ENCODE measurements at places on chromosomes 5 and 9.
A peak's percentile ranks its signal among the peaks of the same experiment; 100 is the strongest.

- peak; percentile 92 for DNase-seq
Observed at GRCh38 chr5:10724781-10725507, 36.1 kb downstream of the DAP start.

- DNase-seq, result peak; percentile 25
Observed at GRCh38 chr5:79898611-79899010, 92.5 kb downstream of the MTX3 start.

DNA sequence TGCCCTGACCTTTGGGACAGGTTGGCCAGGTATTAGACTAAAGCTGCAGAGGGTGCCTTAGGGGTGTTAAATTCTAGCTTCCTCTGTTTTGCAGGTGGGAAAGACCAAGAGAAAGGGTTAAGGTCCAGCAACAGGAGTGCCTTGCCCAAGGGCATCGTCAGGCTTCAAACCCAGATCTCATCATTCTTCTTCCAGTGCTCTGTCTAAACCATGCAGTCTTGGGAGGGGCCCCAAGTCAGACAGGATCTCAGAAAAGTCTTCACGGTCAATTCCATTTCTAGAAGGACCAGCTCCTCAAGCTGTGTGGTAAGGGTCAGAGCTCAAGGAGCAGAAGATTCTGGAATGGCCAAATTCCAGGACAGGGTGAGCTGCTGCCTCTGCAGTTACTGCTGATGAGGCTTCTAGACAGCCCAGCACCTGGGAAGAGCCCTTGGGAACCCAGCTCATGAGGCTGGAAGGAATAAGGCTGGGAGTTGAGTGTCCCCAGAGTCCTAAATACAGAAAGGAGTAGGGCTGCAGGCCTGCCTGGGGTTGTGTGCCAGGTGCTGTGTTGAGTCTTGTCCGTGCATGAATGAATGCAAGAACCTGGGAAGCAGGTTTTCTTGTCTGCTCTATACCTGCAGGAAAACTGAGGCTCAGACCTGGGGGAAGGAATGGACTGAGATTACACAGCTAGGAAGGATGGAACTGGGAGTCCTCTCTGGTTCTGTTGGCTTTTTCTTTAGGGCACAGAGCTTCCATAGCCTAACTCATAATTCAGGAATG is 69.3 kb downstream of the WWC1 start:
- DNase-seq, result no peak

DNA sequence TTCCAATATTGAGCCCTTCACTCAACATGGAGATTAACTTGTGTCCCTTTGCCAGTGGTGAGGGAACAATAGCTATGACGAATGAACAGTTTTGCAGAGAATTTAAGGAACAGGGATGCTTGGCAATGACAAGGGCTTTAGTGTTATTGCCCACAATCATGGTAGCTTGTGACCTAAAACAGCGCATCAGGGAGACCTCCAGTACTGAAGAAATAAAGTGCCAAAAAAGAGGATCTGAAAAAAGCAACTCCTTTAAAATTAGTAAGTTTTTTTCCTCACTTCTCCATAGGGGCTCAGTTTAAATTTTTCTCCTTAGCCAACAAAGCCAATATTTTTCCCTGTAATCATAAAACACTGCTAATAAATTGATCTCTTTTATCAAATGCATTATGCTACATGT is 41.8 kb upstream of the PAM start:
- no peak for DNase-seq

DNA sequence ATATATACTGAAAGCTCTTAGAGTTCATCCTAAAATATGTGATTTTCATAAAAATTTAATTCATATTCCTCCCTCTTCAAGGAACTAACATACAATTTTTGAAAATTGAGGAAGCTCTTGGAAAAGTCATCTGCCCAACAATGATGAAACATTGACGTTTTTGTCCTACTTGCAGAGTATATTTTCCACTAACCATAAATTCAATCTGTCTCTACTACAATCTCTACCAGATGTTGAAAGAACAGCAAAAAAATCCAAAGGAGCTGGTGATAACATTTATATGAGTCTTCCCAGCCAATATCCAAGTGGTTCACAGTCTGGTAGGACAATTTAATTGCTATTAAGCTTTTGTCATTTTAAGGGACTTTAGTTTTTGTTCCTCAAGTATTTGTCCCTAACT is 81.1 kb upstream of the NR3C1 start:
- DNase-seq, result peak; percentile 30

DNA sequence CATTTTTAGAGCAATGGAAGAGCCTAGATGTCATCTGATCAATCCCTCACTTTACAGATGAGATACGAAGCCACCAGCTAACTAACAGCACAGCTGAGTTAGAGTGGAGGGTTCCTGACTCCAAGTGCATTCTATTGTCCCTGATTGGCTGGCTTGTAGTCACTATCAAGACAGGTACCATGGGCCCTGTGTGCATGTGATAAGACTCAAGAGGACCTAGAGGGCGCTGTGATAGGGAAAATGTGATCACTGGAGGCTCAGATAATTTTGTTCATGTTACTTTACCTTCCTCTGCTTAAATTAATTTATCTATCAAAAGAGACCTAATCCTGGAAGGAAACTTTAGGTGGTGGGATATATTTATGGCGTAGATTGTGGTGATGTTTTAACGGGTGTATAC is 19.5 kb upstream of the SNAPC3 start:
- DNase-seq, result peak; percentile 23

DNA sequence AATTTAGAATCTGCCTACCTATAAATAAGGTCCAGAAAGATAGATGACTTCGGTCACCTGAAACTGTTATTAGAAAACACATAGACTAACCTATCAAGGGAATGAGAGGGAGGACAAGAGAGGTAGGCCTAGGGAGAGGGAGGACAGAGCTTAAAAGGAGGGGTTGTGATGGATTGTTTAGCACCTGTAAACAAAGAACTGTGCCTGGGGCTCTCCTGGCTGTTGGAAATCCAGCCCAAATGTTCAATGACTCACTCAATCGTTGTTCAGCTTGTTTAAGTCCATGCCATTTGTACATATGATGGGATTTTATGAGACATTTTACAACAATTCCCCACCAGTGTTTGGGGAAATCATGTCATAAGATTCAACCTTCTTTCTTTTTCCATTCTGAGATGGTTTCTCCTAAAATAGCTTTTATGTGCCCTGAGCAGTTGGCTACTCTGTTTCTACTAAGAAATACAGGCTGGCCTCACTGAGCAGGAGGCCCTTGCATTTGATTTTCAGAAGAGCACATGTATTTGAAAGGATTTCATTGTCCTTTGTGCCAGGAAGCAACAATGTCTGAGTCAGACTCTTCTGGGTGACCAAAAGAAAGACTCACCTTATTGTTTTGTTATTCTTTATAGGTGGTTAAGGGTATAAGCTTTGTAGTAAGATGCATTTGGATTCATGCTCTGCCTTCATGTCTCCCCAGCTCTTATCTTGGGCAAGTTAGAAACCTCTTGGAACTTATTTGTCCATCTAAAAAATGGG is 48.2 kb upstream of the GPR151 start:
- no peak for DNase-seq

DNA sequence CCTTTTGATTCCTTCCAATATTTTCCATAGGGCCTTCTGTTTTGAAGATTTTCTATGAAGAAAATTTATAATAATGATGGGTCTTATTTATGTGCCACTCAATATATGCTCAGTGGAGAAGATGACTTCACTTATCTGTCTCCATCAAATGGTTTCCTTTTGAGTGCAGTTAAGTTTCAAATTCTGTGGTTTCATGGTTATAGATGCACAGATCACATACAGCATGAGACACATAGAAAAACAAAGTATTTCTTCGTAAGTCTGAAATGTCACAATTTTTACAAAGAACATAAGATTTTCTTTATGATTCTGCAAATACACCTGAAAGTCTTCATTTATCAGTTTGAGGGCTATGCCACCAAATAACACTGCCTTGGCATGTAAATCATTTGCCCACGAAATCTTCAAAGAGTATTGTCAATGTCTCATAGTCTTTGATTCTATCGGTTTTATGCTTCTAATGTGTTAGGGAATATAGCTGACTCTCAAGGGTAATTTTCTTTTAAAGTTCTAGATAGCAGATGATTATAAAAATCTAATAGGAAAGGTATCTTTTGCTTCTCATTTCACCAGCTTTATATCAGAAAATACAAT is 14.1 kb downstream of the CFAP95 start:
- DNase-seq, result no peak

DNA sequence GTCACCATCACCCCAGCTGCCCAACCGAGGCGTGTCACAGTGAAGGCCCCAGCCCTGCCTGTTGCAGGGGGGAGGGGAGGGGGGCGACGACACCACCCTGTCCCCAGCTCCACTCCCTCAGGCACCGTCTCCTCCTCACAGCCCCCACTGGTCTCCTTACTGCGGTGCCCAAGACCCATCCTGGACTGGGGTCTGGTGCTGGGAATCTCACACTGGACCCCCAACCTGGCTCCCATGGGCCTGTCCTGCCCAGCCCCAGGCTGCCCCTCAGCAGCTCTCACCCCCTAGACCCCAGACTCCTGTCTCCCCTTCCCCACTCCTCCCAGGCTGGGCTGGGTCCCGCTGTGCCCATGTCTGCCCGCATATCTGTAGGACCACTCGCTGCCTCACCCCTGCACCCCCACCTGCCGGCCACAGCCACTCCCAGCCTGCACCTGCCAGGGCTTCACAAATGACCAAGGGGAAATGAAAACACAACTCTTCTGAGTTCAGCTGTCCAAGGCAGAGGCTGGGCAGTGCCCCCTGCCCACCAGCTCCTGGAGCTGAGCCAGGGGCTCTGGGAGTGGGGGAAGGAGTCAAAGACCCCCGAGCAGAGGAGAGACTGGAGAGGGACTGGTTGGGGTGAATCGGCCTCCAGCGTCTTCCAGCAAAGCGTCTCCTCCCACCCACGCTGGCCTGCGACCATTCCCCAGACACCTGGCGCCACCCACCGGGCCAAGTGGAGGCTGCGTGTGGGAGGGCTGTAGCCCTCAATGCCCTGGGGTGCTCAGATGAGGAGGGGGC is 32.6 kb upstream of the EGFL7 start:
- DNase-seq, result peak; percentile 27

DNA sequence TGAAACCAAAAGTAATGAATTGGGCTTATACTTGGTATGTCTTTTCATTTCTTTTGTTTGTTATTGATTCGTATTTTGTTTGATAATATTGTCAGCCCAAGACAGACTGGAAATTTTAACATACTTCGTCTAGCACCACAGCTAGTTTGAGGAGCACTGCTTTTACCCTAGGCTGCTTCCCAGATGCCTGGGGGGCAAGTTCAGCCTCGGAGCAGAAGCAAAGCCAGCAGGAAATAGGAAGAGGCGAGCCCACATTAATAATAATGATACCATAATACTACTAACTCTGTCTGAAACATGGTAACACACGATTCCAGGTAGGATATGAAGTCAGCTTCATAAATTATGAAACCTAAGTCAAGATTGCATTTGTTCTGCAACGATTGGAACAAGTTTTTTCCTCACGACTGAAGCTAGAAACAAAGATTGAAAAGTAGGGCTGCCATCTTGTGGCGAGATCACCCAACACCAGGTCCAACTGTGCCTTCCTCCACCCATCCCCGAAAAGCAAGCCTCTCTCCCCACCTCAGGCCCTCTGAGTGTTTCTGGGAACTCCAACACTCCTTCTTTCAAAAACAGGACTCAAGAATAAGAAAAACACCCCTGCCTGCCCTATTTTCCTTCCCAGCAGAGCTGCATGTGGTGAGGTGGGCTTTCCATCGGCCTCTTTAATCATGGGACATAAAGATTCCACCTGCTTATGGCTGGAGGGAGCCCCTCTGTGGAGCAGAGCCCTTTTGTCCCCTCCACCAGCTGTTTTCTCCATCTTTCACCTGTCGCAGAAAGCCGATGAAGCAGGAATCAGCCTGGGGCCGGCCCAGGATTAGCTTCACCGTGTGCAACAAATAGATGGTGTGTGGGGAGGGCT is 236.4 kb downstream of the CAAP1 start:
- DNase-seq, result peak; percentile 18
